ENCODE measurements at places on chromosomes 3 and 15.

GRCh38 chr3:4597208-4597985, 104.2 kb downstream of the ITPR1 start:
- no peak for DNase-seq

DNA sequence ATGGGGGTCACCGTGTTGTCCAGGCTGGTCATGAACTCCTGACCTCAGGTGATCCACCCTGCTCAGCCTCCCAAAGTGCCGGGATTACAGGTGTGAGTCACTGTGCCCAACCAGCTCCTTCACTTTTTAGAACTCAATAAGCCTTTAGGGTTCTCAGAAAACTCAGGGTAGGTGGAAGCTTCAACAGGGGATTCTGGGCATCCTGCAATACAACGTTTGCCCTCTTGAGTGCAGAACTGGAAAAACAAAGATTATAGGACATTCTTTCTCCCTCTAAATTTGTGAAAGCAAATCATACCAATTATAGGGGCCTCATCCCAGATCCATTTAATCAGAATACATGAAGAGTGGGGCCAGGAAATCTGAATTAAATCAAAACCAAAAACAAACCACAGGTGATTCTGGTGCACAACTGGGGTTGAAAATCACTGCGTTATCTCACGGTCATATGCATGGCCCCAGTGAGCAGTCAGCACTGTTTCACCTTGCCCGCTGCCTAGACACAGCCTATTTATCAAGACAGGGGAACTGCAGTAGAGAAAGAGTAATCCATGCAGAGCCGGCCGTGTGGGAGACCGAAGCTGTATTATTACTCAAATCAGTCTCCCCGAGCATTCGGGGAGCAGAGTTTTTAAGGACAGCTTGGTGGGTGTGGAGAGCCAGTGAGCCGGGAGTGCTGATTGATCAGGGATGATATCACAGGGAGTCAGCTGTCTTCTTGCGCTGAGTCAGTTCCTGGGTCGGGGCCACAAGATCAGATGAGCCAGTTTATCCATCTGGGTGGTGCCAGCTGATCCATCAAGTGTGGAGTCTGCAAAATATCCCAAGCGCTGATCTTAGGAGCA, 58.4 kb downstream of the TMEM44 start:
- no peak for DNase-seq

DNA sequence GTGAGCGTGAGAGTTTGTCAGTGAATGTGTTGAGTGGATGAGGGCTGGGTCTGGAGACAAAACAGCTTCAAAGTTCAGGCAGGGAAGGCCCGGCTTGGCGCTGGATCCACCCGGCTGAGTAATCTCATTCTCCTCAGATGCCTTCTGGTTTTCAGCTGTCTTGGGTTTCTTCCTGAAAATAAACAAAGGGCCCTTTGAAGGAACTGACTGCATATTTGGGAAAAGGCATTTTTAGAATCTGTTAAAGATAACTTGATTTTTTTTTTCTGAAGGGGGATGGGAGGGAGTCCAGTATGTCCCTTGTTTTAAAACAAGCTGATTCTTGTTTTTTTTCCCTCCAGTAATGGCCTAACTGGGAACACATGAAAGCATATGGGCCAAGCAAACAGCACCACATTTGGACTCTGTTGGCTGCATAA, 86.4 kb downstream of the TIGIT start:
- no peak for DNase-seq

GRCh38 chr3:151321526-151321925, 4.9 kb upstream of the GPR87 start:
- no peak for DNase-seq

GRCh38 chr3:71583566-71584393, at the start of gene FOXP1:
FOXP1 (minus strand) TSS chr3:71583728; CDS start chr3:71198381, 385,347 bp downstream.
- no peak for DNase-seq

GRCh38 chr15:99556578-99556977, 9.2 kb upstream of the MEF2A start:
- no peak for DNase-seq

DNA sequence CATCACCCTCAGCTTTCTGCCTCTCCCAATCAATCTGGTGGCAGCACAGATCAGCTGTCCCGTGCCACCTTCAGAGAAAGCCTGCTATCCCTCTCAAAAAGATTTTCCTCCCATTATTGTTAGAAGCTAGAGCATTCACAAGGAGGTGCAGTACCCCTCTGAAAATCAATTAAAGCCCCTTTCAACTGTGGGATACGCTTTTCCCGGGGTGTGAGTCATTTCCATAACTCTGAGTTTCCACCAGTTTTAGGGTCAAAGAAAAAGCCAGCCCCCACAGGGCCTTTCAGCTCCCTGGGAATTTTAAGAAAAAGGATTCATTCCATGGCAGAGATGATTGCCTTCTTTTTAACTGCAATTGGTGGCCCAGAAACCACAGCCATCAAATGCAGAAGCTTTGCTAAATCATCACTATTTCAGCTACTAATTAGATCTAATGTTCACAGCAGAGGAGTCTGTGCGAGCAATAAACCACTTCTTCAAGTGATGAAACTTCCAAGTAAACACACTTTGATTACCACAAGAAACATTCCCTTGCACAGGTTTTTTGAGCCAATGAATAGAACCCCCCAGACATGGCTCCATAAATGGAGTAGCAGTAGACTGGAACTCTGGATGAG, 270.0 kb upstream of the TPRG1 start:
- DNase-seq: no peak

DNA sequence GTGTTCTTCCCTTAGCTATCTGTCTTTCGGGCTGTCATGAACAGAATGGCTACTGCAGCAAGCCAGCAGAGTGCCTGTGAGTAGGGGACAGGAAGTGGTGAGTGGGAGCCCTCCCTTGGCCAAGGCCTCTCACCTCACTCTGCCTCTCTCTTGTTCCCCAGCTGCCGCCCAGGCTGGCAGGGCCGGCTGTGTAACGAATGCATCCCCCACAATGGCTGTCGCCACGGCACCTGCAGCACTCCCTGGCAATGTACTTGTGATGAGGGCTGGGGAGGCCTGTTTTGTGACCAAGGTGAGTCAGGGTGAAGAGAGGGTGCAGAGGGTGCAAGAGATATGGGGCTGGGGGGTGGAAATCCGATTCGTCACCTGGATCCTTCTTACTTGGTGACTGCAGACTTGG, 3.0 kb downstream of the DLL4 start:
- no peak for DNase-seq
